ENCODE measurements at places on chromosomes 4 and X.

DNA sequence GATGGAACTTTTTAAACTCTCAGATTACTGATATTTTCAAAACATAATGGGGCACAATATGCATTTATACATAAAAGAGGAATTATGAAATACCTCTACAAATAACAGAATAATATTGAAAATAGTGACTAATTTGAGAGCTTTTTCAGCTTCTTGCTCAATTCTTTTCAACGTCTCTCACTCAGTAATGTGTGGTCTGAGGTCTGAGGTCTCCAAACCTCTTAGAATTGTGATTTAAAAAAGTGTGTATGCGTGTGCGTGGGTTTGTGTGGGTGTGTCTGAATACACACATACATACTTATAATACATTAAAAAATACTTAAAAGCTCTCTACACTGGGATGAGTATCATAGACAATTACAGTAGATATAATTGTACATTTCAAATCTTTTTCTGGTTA, 7.9 kb downstream of the NDNF start:
- no peak for DNase-seq

GRCh38 chr4:31995943-31996901, 1276.1 kb downstream of the PCDH7 start:
- no peak for DNase-seq

GRCh38 chr4:84677093-84677492, 94.2 kb downstream of the CDS1 start:
- no peak for DNase-seq

- DNase-seq, result no peak
Measured at GRCh38 chr4:76955182-76955581, 5.6 kb downstream of the SEPTIN11 start.

GRCh38 chr4:54958236-54958635, 167.2 kb downstream of the KDR start:
- no peak for DNase-seq

DNA sequence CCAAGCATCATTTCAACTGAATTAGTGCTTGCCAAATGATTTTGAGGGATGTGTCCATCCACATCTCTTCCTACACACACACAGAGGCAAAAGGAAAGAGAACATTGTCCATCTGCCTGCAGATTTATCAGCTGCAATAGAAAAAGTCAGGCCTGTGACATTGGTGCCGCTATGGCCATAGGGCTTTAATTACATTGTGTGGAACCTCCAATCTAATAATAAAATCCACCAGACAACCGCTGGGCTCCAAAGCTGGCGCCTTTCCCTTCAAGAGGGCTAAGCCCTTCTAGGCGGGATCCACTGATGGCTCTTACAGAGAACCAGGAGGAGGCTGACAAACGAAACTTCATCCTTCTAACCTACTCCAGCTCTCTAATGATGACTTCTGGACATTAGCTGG, 60.6 kb downstream of the PHOX2B start:
- no peak for DNase-seq

DNA sequence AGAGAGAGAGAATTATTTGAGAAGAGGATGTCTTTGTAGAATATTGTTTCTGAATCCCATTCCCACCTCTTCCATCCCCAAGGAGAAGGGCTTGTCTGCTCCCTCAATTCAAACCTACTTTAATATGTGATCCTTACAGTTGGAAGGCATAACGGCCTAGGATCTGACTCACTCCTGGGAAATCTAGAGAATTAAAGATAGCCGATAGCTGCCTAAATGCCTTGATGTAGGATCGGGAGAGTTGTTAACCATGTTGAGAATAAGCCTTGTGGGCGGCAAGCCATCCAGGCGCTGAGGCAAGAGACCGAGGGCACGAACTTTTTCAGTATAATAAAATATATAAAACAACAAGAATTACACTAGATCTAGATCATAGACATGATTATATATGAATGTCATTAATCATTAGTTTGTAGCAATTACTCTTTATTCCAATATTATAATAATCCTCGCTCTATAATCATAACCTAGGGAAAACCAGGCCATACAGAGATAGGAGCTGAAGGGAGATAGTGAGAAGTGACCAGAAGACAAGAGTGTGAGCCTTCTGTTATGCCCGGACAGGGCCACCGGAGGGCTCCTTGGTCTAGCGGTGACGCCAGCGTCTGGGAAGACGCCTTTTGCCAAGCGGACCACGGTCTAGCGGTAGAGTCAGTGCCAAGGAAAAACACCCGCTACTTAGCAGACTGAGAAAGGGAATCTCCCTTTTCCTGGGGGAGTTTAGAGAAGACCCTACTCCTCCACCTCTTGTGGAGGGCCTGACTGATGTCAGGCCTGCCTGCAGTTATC, 13.5 kb downstream of the EMCN start:
- DNase-seq, result no peak
